ENCODE measurements at places on chromosomes 3 and 15.

DNA sequence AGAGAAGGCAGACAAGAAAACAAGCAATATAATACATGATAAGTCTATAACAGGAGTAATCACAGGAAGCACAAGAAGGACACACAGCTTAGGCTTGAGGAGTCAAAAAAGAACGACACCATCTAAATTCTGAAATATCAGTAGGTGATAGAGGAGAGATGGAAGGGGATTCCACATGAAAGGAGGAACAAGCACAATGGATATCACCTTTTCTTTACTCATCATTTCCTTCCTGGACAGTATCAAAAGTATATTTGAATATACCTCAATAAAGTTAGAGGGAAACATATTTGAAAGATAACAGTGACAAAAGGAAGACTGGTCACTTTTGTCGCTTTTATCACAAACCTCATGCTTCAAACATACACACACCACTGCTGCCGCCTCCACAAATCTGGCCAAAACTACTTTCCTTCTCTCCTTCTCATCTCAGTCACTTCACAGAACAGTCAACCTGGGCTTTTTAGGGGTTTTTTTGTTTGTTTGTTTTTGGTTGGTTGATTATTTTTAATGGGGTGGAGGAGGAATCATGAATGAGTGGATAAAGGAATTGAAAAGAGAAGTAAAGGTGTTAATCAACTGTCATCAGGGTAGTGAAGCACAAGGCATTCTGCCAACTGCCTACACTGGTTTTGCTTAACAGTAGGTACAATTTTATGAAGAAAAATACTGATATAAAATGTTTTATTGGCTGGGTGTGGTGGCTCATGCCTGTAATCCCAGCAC is 18.5 kb downstream of the DENND4A start:
- no peak for DNase-seq

DNA sequence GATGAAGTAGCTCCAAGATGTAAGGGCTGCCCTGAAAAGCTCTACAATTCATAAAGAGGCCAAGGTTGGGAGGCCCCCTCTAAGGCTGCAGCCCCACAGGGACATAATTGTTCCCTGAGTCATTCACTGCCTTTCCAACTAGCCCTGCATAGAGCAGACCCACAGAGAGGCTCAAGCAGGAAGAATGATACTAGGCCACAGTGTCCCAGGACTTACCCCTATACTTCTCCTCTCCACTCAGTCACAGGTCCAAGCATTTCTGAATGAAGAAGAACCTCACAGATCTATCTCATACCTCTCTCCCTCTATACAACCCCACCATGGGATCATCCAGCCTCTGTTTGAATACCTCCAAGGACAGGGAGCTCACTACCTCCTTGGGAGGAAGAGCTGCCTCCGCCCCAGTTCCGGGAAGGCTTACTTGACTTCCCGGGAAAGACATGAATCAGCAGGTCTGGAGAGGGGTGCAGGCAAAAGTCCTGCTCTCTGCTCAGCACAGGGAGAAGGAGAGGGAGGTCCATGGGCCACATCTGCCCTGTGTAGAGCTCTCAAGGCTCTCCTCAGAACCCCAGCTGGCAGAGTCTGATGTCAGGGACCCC is 6.9 kb upstream of the SKIC8 start:
- no peak for DNase-seq

DNA sequence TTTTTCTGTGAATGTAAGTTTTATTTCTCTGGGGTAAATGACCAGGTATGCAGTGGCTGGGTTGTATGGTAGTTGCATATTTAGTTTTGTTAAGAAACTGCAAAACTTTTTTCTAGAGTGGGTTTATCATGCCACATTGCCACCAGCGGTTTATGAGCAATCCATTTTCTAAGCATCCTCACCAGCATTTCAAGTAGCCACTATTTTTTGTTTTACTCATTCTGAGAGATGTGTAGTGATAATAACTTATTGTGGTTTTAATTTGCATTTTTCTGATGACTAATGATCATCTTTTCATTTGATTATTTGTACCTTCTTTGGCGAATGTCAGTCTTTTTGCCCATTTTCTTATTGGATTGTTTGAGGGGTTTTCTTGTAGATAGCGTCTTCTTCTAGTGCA is 56.2 kb downstream of the SPRED1 start:
- DNase-seq, result no peak

GRCh38 chr3:125643172-125643571 is 47.9 kb upstream of the OSBPL11 start:
- no peak for DNase-seq

DNA sequence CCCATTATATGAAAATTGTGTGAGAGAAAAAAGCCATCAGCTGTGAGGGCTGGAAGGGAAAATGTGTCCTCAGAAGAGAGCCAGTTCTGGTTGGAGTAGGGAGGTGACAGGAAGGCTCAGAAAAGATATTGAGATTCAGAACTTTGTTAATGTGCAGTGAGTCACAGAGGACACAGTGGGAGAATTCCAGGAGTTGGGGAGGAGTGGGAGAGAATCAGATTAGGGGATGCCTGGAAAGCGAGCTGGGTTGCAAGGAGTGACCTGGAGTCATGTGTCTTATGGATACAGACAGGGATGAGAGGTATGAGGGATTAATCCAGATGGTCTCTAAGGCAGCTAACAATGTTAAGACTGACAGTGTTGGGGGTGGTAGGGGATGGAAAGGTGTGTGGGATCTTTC is 67.5 kb downstream of the CHST2 start:
- DNase-seq, result no peak

- no peak for DNase-seq
Measured at GRCh38 chr3:98440283-98440682, 22.7 kb upstream of the OR5K1 start.

DNA sequence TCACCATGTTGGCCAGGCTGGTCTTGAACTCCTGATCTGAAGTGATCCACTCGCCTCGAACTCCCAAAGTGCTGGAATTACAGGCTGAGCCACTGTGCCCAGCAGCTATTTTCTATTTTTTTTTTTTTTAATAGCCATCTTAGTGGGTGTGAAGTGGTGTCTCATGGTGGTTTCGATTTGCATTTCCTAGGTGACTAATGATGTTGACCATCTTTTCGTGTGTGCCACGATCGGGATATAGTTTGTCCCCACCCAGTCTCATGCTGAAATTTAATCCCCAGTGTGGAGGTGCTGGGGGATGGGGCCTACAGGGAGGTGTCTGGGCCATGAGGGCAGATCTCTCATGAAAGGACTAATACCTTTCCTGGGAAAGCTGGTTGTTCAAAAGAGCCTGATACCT is 41.8 kb upstream of the MUC13 start:
- no peak for DNase-seq

DNA sequence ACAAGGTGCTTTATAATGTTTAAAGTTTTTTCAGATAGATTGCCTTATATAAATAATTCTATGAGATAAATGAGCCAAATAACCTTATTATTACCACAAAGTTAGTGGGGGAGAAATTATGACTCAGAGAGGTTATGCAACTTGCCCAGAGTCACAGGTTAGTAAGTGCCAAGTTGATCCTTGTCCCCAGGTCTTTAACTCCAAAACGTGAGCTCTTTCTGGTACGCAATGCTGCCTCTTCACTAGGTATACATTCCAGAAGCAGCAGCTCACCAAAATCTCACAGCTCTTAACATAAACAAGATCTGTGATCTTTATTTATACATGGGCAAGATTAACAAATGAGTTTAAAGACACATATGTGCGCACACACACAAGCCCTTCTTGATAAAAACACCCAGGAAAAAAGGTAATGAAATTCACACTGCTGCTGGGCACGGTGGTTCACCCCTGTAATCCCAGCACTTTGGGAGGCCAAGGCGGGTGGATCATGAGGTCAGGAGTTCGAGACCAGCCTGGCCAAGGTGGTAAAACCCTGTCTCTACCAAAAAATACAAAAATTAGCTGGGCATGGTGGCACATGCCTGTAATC is 59.8 kb upstream of the NR2F2 start:
- DNase-seq, result no peak

DNA sequence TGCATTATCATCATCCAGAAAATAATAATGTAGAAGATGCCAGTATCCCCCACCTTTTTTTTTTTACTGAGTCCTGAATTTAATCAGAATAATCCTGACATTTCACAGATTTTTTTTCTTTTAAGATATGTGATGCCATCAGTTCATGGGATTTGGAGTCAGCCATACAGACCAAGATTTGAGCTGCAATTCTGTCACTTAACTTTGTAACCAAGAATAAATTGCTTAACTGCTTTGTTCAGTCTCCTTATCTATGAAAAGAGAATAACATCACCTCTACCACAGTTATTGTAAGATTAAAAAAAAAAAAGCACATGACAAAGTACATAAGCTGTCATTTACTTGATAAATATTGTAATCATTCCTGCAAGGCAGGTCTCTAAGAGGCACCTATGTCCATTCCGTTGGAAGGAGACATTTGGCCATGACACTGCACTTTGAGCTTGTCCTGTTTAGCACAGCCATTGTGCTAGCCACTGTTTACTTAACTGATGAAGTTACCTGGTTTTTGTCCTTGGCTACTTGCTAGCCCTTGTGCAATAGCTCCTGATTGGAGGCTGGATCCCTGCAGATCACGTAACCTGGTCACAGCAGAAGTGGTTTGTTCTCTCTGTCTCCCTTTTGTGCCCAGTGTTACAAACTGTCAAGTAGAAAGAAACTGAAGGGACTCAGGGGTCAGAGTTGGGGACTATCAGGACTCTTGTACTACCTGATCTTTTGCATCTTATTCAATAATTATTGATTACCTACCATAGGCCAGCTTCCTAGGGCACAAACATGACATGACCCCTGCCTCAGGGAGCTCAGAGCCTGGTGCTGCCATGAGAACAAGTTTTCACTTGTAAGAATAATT is 306.0 kb downstream of the WDR72 start:
- DNase-seq, result no peak

GRCh38 chr15:45263854-45264253 is 11.8 kb downstream of the SLC28A2 start:
- no peak for DNase-seq

All from activated T-cell treated with anti-CD3 and anti-CD28 coated beads for 48 hours (primary cell).